ENCODE measurements at places on chromosomes 16 and 17. TPM values are rescaled to one million over a fixed set of nuclear protein-coding genes. Genes with fewer than 3 reads are reported as not detected.

RHBDL1 gene
- total RNA-seq: 0.42 TPM

PRR35 gene
- total RNA-seq: not detected

ITGA2B gene
- 1.4 TPM for total RNA-seq

NPIPB2 gene
- 12.0 TPM for total RNA-seq

TEKT5 gene
- total RNA-seq: not detected

Measured in esophagus muscularis mucosa (tissue), 4 donors.